ACHN (cell line): ENCODE measurements at places on chromosomes 7 and 10.

- DNase-seq = no peak
Observed at GRCh38 chr10:87590705-87591588, 68.7 kb upstream of the PAPSS2 start.

DNA sequence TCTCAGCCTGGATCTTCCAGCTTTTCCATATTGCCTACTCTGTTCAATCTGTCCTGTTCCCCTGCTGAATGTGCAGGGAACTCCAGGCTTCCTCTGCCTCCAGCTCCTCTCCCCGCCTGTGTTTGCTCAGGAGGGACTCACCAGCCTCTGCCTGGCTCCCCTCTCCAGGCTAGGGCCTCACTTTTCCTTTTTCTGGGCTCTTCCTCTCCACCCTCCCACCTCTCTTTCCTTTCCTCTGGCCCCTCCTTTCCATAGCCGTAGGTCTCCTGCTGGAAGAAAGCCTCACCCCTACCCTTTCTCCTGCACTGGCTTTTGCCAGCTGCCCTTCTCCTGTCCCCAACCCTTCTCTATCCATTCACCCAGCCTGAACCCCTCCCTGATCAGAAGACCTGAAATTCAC lies 25.0 kb downstream of the PILRA start:
- no peak for DNase-seq

DNA sequence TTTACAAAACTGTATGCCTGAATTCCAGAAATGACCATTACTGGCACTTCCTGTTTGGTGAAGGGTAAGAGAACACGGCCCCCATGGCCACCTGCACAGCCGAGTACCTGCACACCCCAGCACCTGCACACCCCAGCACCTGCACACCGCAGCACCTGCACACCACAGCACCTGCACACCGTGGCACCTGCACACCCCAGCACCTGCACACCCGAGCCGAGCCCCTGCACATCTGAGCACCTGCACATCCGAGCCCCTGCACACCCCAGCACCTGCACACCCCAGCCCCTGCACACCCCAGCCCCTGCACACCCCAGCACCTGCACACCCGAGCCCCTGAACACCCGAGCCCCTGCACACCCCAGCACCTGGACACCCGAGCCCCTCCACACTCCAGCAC lies 243.5 kb downstream of the DNAJB6 start:
- no peak for DNase-seq

DNA sequence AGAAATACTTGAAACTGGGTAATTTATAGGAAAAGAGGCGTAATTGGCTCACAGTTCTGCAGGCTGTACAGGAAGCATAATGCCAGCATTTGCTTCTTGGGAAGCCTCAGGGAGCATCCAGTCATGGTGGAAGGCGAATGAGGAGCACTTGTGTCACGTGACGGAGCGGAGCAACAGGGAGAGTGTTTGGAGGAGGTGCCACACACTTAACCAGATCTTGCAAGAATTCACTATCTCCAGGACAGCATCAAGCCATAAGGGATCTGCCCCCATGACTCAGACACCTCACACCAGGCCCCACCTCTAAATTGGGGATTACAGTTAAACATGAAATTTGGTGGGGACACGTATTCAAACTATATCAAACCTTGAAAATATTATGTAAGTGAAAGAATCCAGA lies 89.3 kb downstream of the WIPF3 start:
- DNase-seq = no peak

DNA sequence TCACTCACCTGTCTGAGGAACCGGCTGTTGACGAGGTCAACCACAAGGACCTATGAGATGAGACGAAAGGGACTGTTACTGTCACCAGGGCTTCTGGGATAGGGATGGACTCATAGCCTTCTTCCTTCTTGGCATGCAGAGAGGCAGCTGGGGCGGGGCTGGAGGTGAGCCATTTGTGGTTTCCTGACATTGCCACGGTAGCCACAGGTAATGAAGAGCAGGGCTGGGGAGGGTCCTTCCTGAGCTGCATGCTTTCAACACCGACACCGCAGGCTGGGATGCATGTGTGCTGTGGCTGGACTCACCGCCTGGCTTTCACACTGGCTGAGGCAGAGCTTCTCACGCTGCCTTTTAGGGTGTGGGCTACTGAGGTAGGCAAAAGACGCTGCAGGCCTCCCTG lies 46.4 kb upstream of the MKRN1 start:
- no peak for DNase-seq

GRCh38 chr10:62794306-62794705 lies 10.2 kb upstream of the ADO start:
- no peak for DNase-seq

GRCh38 chr7:151425670-151426440 lies 14.1 kb downstream of the CRYGN start:
- DNase-seq = no peak

GRCh38 chr7:16874066-16874465 lies 7.7 kb downstream of the AGR3 start:
- DNase-seq = no peak

DNA sequence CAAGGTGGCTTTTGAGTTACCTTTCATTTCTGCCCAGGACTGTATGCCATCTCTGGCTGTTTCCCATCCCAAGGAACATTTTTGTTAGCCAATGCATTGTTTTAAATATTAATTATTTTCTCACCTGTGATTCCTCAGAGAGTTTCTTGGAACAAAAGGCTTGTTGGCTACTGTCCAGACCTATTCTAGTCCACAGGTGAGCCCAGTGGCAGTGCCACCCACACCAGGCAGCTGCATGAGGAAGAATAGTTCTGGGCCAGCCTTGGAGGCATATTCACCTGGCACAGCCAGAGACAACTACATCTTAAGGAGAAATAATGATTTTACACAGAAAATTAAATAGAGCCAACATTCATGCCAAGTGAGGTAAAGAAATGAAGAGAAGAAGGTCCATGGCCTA lies 123.9 kb downstream of the C1GALT1 start:
- DNase-seq = no peak
